Epithelial cell of proximal tubule (primary cell): ENCODE measurements at places on chromosomes 12 and 14.

- DNase-seq, result no peak
These were observed 113.6 kb downstream of the SLC15A5 start for GRCh38 chr12:16163901-16164300.

DNA sequence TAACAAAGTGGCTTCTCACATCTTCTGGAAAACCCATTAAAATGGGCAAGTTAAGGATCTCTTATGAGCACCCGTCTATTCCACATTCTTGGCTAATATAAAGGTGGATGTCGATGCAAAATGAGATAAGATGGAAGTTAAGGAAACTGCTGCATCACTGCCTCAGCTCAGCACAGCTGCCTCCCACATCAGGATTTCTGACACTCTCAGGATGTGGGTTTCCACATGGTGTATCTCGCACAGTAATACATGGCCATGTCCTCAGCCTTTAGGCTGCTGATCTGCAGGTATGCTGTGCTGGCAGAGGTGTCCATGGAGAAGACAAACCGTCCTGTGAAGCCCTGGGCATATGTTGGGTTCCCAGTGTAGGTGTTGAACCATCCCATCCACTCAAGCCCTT, 1348.0 kb downstream of the TMEM121 start:
- DNase-seq, result no peak

DNA sequence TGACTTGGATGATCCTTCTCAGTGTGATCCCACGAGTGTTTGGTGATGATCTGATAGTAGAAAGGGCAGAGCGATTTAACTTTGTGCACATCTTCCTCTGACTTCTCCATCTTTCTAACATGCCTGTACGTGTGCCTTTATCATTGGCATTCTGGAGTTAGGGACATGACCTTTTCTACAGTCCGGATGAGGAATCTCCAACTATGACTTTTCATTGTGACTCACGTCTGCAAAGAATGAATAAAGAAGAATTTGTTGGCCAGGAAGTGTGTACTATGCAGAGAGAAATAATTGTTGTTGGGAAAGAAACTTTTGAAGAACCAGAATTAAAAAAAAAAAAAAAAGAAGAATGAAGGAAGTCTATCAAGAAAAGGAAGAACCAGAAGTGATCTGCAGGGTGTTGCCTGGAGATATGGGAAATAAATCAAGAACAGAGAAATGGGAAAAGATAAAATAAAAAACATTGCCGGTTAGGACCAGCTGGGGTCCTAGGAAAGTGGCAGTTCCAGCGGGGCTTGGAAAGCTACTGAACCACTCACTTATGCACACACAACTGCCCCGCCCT, 25.3 kb downstream of the PPFIBP1 start:
- DNase-seq, result peak; percentile 79

DNA sequence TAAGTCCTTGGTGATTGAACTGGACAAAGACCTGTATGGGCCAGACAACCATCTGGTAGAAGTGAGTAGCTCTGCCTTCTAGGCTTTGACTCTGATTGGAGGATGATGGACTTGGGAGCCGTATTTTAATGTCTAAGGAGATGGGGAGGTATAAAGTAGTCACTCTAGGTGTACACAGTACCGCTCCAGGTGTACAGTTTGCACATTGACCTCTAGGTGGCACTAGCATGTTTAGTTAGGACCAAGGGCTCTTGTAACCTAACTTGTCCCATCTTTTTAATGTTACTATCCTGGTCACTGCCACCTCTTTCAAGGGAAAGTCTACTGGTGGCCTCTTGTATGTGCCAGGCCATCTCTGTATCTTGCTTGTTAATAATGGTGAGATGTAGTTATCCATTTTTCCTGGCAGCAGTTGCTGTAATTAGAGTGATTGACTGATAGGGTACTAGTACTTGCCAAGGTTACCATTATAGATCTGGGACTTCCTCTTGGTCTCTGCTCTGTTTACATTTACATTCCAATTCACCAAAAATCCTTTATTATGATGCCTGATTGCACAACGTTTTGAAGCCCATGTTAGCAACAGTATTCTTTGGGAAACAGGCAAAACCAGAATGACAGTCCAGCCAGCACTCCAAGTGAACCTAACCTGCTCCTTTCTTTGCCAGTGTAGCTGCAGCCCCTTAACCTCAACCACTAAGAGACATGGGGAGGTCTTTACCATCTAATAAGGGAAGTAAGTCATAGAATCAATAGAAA, 3.6 kb downstream of the SMARCD1 start:
- DNase-seq, result no peak

DNA sequence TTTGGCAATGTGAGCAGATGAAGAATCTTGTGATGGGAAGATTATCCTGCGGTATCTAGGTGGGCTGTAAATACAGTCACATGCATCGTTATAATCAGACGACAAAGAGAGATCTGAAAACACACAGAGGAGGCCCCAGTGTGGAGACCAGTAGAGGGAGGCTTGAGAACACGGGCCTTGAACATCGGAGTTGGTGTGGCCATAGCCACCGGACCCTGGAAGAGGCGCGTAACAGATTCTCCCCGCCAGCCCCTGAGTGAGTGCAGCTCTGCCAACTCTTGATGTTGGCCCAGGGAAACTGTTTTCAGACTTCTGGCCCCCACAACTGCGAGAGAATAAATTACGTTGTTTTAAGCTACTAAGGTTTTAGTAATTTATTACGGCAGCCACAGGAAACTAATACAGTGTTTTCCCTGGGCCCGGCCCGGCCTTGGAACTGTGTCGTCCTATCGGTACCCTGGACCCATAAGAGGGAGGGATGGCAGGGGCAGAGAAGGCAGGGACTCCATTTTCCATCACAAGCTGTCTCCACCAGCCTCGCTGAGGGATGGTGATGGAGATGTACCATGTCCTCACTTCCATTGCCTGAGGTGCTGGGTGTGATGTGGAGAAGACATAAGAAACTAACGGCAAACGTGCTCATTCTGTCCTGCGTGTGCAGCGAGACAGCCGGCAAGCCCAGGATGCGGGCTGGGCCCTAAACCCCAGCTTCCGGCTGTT, 91.6 kb downstream of the NTF3 start:
- no peak for DNase-seq

- no peak for DNase-seq
These were observed 17.1 kb upstream of the DLK1 start for GRCh38 chr14:100709289-100710284.

DNA sequence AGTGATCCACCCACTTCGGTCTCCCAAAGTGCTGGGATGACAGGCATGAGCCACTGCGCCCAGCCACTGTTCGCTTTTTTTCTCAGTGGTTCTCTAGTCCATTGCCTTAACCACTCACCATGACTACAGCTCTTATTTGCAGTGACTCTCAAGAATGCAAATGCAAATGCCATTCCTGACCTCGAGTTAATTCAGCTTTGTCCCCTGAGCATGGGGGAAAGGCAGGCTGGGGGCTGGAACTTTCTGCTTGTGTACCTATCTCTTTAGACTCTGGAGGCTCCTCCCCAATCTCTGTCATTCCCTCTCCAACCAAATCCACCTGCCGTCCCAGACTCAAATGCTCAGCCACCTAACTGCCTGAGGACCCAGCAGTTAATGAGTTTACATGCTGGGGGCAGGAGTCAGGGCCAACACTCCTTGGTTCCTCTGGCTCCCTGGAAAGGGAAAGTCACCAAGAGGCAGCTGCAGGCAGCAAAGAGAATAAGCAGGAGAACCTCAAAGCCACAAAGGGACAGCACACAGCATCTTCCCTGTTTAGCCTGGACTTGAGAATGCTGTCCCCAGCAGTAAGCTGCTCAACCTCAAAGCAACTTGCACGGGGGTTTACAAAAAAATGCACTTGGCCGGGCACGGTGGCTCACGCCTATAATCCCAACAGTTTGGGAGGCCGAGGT, 5.3 kb upstream of the HNF1A start:
- peak; percentile 86 for DNase-seq

GRCh38 chr14:52852810-52853521, 61.6 kb upstream of the GNPNAT1 start:
- no peak for DNase-seq

GRCh38 chr12:41407232-41407799, 219.2 kb downstream of the PDZRN4 start:
- DNase-seq, result no peak

DNA sequence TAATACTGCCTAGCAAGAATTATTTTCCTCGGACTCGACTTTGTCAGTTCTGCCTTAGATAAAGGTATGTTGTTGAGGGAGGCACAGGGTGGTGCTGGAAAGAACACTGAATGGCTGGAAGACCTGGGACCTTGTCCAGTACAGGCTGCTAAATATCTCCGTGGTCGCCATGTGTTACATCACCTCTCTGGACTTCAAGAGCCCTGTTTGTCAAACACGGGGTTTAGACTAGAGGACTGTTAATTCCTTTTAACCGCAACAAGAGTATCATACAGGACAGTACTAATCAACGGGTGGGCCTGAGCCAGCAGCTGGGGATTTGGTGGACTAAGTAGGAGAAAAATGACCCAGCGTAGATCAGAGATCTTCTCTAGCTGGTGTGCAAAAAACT, 476.3 kb downstream of the LRIG3 start:
- no peak for DNase-seq

DNA sequence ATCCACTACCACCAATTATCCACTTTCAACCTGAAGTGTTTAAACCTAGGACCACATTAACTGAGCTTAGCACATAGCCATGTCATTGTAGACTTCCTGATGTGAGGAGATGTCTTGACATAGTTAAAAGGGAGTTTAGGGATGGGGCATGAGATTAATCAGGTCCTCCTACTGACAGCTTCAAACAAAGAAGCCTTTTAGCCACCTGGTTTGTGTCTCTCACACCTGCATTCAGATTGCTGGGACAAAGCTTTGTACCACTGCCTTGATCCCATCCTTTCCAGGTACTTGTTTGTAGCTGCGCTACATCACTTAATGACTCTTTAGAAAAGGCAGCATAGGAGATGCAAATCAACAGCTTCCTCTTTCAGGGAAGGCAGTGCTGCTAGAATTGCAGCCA, 340.7 kb upstream of the DDHD1 start:
- DNase-seq, result no peak

DNA sequence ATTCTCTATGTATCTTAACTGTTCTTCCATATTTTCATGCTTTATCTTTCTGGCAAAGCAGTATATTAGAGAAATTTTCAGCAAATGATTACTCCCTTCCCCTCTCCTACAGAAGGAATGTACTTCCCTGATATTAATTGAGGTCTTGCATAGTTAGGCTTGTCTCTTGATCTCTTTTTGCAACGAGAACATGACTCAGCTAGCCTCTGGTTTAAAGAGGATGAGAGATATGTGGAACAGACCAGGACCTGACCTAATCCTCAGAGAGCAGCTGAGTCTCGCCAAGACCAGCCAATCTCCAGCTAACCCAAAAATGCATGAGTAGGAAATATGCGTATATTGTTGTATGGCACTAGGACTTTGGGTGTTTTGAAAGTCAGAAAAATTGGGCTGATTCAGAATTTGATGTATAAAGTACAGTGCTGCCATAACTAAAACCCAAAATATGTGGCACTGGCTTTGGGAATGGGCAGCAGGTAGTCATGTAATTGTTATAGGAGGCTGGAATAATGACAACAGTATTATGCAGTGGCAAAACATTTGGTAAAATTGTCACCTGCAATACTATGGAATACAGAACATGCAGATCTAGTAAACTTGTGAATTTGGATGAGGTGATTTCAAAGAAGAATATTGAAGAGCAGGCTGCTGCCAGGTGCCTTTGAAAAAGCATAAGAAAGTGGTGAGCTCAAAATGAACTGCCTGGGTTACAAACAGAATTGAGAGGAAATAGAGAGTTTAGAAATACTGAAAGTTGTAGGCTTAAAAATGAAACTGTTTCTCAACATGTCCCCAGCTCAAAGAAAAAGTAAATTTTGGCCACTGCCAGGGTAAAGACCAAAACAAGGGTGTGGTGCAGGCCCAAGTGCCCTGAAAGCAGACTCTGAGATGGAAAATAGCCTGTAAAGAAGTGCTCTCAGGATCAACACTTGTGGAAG, 9.3 kb upstream of the USP15 start:
- no peak for DNase-seq

- DNase-seq, result no peak
These were observed 293.2 kb downstream of the FOXN3 start for GRCh38 chr14:89123851-89124250.

DNA sequence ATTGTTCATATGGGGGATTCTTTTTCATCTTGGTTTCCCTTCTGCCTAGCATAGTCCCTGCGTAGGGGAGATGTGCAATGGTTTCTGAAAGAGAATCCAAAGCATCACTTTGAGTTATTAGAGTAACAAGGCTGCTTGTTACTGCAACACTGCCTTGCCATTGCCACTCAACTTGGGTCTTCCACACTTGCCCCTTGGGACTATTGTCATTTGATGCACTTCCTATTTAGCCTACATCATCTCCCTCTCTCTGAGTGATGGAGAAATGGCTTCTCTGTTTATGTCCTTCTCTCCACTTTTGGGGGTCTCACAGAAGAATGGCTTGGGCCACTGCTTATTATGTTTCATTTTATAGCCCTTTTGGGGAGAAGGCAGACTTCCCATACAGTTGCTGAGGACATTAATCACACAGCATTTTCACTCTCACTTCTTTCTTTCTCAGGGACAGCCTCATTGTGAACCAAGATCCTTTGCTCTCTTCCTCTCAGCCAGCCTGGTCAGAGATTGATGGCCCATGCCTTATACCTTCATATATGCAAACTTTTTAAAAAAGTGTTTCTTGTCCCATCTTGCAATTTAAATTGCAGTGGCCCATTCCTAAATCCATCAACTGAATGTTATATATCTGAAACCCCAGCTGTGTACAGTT, 50.8 kb upstream of the POC1B start:
- DNase-seq, result no peak

- no peak for DNase-seq
These were observed 70.7 kb downstream of the RASSF9 start for GRCh38 chr12:85765453-85765869.

GRCh38 chr12:56884421-56884820, 49.8 kb downstream of the SDR9C7 start:
- DNase-seq, result no peak

DNA sequence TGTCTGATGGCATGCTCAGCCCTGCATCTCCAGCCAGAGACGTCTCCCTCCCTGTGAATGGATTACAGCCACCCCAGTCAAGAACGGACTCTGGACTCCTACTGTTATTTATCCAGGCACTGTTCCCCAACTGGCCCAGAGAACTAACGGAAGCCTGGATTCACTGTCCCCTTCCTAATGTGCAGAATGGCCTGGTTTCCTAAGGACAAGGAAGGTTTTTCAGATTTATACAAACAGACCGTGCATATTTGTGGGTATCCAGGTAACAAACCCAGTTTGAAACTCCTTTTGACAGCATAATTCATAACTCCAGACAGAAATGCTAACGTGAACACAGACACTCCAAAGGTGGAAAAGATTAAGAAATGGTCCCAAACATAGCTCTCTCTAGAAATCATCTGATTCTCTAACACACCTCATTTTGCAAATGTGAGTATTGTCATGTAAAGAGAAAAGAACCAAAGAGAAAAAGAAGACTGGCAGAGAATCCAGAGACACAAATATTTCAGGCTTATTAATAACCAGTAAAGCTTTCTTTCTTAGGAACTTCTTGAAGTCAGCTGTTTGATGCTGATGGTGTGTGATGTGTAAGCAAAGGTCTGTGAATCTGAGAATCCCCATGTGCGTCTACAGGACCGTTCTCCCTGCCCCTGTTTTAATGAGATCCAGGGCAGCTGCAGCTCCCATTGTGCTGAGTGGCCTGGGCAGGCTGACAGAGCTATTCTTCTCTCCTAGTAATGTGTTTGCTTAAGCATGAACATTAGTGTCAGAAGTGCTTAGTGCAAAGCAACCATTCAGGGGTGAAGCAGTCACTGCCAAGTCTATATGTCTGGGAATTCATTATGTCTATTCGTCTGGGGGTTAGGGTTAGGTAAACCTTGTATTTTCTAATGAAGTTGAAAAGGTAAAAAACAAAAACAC, 86.8 kb upstream of the HIF1A start:
- no peak for DNase-seq
